ENCODE measurements at places on chromosomes 4 and X.

DNA sequence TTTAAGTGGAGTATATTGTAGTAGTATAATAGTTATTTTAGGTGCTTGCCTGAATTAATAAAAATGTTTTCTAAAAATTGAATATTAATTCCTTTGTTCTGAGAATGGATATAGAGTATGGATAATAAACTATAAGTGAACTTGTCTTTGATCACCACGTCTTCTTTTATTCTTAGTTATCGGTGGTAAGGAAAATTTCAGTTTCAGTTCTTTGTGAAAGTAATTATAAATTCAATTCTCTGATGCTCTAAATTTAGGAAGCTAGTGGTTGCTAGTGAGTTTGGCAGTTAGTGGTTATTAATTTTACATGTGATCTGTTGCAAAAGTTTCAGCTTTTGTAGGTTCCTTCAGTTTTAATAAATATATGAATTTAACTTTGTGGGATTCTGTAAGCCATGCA, 30.8 kb downstream of the MRPL1 start:
- no peak for DNase-seq

- DNase-seq, result no peak
Measured at GRCh38 chr4:117847849-117848248, 186.4 kb upstream of the NDST3 start.

DNA sequence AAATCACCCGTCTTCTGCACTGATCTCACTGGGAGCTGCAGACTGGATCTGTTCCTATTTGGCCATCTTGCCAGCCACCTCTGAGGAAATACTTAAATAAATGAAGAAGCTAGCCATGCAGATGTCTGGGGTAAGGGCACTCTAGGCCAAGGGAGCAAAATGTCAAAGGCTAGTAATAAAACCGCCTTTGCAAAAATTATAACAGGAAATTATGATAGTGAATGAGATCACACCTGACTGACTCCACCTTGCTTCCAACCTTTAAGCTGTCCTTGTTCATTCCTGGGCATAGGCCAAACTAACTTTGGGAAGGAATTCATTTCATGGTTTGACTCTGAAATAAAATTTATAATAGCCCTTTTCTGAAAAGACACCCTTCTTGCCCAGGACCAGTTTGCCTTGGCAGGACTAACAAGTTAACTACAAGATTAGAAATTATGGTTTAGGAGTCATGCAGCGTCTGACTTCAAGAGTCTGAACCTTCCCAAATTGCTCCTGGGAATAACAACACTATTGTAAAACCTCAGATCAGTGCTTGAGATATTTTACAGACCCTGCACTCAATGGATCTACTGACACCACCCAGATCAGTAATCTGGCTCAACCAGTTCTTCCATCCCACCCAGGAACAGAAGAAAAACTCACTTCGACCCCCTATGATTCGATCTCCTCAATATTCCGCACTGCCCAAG, 246.9 kb upstream of the HDX start:
- no peak for DNase-seq

- DNase-seq, result no peak
Measured at GRCh38 chrX:54045563-54046228, 1.4 kb upstream of the PHF8 start.

GRCh38 chr4:68691186-68691585, 20.7 kb upstream of the UGT2B15 start:
- no peak for DNase-seq

DNA sequence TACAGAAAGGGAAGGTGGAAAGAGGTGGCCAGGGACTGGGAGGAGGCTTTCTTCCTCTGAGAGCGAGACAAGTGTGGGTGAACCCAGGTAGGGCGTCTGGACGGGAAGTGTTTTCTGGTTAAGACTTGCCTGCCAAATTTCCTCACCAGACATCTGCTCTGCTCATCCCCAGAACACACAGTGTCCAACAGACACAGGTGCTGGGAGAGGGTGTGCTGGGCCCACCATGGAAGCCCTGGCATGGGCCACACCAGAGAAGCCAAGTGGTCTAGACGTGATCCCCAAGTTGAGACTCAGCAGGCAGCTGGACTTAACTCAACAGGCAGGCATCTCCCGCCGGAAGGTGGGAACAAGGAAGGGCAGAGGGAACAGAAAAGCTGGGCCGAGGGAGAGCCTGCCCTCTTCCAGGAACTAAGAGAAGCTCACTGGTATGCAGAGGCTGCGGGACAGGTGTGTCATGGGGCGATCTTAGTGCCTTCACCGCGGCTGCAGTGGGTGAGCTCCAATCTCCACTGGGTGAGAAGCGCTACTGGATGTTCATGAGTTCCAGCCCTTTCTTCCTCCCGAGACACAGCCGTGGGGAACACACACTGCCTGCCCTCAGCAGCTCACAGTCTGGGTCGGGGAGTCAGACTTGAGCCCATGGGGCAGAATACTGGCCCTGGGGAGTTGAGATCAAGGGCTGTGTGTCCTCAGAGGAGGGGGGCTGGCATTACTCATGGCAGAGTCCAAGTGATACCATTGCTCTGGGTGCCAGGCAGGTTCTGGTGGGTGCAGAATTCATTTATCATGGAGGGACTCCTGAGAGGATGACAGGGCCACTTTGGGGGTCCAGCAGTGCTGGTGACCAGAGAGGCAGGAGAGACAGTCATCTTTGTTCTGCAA, 110.2 kb downstream of the CPZ start:
- no peak for DNase-seq

DNA sequence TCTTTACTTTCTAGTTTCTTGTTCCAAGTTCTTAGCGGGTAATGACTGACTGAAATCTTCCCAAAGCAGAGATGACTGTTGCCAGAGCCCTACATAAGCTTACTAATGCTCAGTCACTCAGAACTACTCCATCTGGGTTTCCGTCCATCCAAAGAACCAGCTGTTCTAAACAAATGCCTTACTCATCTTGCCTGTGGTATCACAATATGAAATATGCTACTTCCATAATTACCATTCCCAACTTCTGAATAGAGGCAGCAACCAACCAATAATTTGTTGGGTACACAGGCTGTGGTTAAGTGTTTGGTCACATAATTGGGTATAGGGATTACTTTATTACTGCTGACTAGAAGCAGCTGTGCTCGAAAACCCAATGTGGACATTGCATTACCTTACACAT, 930.2 kb upstream of the DIAPH2 start:
- DNase-seq, result no peak

DNA sequence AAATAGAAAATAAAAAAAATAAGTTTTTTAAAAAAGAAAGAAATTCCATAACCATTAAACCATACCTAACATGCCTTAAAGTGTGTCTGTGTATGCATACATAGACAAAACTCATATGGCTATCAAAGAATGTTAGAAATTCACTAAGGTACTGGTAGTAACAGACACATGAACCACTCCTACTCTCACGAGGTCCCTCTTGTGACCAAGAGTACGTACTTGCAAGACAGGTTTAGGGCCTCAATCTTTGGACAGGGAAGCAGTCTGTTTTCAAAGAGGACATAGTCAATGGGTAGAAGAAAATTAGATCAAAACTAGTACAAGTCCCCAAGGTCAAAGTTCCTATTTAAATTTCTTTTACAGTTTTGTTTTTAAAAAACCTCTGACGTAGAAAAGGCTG, 117.3 kb downstream of the CHM start:
- DNase-seq, result no peak

GRCh38 chr4:156969101-156969500, 2.5 kb downstream of the PDGFC start:
- DNase-seq, result no peak

DNA sequence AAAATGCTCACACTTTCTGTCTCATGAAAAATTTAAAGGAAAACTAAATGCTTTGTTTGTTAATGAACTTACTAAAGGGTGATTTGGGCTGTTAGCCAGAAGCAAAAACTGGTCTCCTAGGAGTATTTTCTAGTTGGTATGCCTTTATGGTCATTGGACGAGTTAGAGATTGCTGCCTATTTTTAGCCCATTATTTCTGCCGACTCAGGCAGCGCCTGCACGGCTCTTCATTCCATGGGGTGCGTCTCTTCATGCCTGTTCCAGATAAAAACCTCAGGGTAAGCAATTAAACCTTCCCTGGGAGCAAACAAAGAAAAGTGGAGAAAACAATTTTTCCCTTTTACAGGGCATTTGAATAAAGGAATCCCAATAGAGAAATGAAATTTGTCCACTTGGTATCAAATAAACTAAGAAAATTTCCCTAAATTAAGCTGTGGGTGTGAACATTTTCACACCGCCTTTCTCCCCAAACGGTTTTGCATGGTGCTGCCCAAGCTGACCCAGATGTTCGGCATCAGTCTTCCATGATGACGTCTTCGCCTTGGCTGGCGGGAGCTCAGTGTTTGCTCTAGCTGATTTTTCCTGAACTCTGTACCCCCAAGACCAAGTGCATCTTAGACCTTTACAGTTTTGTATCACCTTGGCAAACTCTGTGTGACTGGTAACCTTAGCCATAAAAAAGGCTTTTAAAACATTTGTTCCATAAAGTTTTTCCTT, 61.7 kb upstream of the ADGRG2 start:
- no peak for DNase-seq

- DNase-seq, result no peak
Measured at GRCh38 chrX:113274791-113275190, 434.2 kb upstream of the AMOT start.

- DNase-seq, result no peak
Measured at GRCh38 chr4:53040851-53041250, 178.7 kb downstream of the RASL11B start.

DNA sequence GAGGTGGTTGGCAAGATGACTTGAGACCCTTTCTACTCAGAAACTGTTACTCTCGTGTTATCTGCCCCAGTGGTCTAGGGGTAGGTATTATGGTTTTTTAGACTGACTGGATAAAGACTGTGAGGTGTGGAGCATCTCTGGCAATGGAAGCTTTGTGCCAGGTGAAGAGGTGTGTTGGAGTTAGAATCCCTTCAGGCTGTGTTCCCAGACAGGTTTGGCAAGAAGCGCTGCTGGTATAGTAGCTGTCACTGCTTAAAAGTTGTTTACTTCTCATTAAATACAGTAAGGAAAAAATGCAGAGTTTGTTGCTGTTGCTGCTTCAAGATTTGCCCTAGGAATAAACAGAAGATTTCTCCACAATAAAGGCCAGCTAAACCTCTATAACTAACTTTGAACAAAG, 35.3 kb downstream of the AREG start:
- DNase-seq, result no peak

GRCh38 chr4:98406819-98407218, 145.6 kb downstream of the RAP1GDS1 start:
- no peak for DNase-seq

DNA sequence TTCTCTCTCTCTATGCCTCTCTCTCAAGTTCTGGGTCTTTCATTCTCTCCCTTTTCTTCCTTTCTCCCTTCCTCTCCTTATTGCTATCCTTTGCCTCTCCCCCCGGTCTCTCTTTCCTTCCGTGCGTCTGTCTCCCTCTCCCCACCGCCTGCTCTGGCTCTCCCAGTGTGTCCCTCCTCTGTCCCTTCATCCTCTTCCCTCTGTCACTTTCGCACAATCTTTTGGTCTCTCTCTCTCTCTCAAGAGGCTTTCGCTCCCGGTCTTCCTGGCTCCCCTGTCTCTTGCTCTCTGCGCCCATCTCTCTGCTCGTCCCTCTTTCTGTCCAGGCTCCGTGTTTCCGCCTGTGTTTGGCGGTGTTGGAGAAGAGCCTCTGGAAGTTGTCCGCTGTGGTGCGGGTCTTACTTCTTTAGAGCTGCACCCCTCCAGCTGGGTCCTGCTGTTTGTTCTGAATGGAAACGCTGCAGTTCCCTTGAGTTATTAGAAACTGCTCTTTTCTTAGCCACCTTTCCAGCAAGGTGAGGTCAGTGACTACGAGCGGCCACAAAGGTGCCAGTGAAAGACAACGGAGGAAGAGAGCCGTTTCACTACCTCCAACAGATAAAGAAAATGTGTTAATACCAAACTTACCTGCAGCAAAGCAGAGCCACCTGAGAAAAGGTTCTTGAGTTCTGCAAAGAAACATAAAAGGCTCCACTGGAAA, 1.1 kb downstream of the BMPR1B start:
- no peak for DNase-seq

DNA sequence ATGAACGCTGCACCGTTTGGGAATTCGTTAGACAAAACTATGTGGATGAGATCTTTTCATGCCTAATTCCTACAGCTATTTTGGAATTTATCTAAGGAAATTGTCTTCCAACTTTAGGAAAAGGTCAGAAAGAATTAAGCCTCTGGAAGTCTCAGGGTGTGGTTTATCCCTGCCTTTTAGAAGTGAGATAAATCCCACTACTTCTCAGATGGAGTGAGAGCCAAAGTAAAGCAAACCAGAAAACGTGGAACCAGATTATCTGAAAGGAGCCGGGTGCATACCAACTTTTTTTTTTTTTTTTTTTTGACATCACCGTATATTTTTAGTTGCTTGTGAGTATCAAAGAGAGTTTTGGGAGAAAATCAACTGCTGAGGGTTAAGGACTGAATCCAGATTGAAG, 79.6 kb downstream of the VCX2 start:
- no peak for DNase-seq

GRCh38 chr4:34733185-34733941, 1511.0 kb downstream of the ARAP2 start:
- DNase-seq, result no peak

DNA sequence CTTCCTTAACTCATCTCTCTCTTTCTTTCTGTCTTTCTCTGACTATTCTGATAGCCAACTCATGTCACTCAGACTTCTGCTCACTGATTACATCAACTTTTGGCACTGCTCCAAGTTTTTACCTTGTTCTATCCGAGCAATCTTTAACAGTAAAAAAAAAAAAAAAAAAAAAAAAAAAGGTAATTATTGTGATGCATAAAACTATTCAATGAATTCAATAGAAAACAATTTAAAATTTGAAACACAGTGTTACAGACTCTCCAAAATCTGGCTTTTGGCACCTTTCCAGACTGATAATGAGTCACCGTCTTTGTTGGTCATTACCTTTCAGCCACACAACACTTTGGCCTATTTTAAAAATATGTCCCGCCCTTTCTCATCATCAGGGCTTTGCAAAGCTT, 229.5 kb downstream of the GALNTL6 start:
- no peak for DNase-seq

DNA sequence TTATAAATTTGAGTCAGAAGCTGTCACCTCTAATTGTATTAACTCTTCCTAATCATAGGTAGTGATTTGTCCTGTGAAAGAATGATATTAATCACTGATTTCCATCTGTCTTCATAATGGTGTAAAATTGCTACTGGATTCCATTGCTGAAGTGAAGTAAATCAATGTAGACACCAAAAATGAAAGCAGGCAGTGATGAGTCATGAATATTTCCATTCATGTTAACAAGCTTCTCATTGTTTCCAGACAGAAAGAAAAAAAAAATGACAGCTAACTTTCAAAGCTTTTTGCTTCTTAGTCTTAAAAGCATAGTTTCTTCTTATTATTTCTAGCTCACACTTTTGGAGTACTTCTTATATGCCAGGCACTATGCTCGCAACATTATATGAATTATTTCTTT, 21.5 kb downstream of the FAM114A1 start:
- DNase-seq, result no peak

DNA sequence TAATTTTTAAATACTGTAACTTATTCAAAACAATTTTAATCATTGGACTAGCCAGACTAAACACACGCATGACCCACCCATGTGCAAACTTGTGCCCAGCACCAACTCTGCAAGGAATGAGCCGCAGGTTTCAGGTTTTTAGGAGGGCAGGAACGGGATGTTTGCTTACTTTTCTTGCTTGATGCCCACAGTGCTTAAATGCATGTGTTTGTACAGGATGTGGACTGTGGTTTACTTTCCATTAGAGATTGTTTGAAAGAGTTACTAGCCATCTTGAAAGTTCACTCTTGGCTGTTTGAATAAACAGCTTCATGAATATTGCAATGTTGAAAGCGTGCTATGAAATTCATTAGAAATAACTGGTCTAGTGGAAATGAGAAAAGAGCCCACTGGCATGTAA, 83.3 kb downstream of the STK32B start:
- DNase-seq, result no peak
